ENCODE measurements at places on chromosomes 12 and 14.

DNA sequence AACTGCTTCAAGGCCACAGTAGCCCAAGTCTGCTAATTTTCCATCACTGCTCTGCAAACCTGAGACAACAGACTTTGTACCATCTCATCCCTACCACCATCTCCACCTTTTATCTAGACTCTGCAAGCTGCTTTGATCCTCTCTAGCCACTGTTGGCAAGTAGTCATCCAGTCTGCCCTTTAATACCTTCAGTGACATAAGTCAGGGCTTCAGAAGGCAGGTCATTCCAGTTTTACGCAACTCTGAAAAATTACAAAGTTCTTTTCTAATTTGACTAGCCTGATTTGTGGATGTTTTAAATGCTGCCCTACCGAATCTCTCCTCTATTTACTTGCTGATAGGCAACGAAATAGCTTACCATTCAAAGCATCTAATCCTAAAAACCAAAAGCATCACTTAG lies 2.8 kb downstream of the FERMT2 start:
- DNase-seq: no peak

- no peak for DNase-seq
Observed at GRCh38 chr12:19196959-19197630, 67.6 kb downstream of the PLEKHA5 start.

GRCh38 chr12:63968673-63969072 lies 124.2 kb downstream of the SRGAP1 start:
- no peak for DNase-seq

GRCh38 chr12:55996201-55996714 lies 818 bp upstream of the SUOX start:
- peak; percentile 37 for DNase-seq

GRCh38 chr12:13374793-13375192 lies 178.3 kb downstream of the EMP1 start:
- no peak for DNase-seq

DNA sequence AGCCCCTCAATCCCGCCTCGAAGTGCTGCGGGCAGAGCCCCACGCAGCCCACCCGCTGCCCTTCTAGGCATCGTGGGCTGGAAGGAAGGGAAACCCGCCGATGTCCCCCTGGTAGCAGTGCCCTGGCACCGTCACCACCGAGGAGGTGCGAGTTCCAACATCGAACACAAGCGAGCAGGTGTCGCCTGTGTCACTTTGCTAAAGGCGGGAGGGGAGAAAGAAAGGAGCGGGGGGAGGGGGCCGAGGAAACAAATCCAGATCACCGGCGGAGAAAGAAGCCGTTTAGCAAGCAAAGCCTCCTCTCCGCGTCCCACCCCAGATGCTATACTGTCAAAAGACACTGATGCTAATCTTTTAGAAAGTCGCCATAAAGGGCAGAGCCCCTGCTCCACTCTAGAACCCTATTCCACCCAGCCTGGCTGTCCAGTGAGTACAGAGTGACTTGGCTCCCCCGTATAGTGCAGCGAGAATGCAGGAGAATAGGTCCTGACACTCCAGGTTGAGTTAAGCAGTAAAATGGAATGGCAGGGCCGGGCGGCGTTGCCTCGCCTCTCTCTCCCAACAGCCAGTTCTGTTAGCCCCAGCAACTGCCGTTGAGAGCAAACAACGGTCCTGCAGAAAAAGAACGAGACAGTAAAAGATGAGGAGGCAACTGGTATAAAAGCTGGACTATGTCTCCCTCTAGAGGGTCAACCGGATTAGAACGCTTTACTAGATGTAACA lies 67.9 kb upstream of the USP15 start:
- DNase-seq: no peak

DNA sequence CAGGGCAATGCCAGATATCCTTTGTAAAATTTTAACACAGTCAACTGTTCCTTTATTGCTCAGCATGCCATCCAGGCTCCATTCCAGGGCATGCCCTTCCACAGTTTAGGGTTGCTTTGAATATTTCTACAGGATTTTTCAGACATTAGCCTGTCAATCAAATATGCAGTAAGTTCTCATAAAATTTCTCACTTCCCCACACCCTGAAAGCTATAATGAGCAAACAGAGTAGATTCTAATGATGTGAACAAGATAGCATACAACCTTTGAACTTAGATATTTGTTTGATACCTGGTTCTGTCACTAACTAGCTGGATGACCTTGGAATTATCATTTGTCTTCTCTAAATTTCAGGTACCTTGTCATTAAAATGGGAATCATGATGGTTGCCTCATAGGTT lies 251.2 kb downstream of the SYT1 start:
- DNase-seq: no peak

- DNase-seq: no peak
Observed at GRCh38 chr12:114399664-114400211, 6.2 kb downstream of the TBX5 start.

DNA sequence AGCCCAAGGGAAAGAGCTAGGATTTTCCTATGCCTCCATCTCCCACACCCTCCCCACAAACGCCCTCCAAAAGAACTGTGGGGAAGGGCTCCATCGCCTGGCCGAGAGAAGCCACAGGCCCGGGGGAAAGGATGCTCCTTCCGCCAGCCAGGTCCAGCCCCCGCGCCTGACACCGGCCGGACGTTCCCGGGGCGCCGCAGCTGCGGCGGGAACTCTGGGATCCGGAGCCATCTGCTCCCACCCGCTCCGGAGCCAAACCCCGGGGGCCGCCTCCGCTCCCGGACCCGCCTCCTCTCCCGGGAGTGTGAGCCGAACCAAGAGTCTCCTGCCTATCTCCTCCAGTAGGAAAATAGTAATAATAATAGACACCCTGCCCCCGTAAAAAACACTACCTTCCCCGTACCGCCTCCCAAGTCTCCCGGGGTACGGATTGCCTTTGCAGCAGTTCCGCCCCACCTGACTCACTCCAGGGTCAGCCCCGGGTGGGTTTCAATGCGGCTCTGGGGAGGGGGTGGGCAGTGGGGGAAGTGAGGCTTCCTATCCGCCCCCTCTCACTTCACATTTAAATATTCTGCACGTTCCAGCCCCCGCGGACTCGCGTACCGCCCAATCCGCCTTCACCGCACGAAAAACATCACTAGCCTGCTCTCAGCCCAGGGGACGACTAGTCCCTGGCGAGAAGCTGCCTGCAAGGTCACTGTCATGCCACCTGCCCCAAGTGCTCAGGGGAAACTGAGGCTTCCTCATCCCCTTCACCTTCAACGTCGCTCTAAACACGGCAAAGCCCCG lies 2.4 kb downstream of the AGAP2 start:
- no peak for DNase-seq

DNA sequence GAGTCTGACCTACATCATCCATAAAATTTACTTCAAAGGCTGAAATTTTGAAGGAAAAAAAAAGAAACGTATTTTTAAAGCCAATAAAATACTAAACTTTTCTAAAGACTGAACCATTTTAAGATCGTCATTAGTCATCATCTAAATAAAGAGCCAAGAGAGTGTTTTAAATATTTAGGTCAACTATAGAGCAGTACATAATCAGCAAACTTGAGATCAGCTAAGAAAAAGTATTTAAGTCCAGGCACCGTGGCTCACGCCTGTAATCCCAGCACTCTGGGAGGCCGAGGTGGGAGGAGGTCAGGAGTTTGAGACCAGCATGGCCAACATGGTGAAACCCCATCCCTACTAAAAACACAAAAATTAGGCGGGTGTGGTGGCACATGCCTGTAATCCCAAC lies 35.5 kb downstream of the HECTD1 start:
- DNase-seq: no peak

- DNase-seq: no peak
Observed at GRCh38 chr12:51879102-51879501, 8.8 kb upstream of the ANKRD33 start.
